Stimulated activated CD8-positive, alpha-beta memory T cell treated with anti-CD3 and anti-CD28 coated beads, Interleukin-15, amount 100 ng/mL, for 4 hours (primary cell): ENCODE measurements at places on chromosomes 13 and 19.

GRCh38 chr13:31267126-31267784 is 67.5 kb downstream of the B3GLCT start:
- DNase-seq = no peak

DNA sequence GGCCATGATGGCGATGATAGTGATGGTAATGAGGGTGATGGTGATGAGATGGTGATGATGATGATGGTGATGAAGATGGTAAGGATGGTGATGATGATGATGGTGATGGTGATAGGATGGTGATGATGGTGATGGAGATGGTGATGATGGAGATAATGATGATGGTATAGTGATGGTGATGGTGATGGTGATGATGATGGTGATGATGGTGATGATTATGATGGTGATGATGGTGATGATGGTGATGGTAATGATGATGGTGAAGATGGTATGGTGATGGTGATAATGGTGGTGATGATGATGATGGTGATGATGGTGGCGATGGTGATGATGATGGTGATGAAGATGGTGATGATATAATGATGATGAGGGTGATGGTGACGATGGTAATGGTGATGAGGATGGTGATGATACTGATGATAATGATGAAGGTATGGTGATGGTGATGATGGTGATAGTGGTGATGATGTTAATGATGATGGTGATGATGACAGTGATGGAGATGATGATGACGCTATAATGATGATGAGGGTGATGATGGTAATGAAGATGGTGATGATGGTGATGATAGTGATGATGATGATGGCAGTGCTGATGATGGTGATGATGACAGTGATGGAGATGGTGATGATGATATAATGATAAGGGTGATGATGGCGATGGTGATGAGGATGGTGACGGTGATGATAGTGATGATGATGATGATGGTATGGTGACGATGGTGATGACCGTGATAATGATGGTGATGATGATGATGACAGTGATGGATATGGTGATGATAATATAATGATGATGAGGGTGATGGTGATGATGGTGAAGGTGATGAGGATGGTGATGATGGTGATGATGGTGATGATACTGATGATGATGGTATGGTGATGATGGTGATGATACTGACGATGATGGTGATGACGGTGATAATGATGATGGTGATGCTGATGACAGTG is 37.5 kb downstream of the ZNF557 start:
- DNase-seq = no peak

- no peak for DNase-seq
Measured at GRCh38 chr13:71864986-71865873, 1.8 kb downstream of the DACH1 start.

DNA sequence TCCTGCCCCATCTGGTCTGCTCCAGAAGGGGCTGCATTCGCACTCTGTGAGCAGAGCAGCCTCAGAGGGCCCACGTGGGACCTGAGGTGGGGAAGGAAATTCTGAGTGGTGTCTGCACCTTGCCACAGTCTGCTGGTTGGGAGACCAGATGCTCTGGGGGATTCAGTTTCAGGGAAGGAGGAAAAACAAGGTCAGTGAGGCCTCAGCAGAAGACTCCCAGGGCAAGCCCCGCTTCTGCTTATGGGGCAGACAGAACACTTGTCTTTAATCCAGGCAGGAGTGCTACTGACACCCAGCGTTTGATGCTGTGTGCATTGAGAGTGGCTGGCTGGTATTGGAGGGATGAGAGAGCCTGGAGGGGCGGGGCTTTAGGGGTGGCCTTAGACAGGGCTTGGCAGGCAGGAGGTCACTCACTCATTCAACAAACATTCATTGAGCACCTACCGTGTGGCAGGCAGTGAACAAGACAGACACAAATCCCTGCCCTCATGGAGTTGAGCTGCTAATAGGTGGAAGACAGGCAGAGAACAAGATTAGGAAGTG is 4.9 kb upstream of the CLEC17A start:
- no peak for DNase-seq

- DNase-seq = no peak
Measured at GRCh38 chr13:32910530-32910929, 105.7 kb upstream of the KL start.

GRCh38 chr13:23567906-23568460 is 2.2 kb upstream of the TNFRSF19 start:
- no peak for DNase-seq

DNA sequence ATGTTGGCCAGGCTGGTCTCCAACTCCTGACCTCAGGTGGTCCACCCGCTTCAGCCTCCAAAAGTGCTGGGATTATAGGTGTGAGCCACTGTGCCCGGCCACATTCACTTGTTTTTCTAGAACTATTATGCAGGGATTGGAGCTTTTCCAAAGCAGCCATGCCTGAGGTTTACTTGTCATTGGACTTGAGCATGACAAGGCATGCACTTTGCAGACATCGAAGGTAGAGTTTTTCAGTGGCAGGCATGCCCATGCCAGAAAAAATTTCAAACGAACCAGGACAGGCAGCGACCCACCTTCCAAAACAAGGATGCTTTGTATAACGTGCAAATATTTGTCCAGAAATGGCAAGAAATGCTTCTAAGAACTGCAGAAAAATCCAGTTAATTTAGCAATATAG is 17.7 kb downstream of the PNMA8A start:
- DNase-seq = no peak

GRCh38 chr19:292281-292884 is 1.2 kb upstream of the PLPP2 start:
- no peak for DNase-seq

GRCh38 chr19:656751-657559 is 6.1 kb downstream of the RNF126 start:
- no peak for DNase-seq

DNA sequence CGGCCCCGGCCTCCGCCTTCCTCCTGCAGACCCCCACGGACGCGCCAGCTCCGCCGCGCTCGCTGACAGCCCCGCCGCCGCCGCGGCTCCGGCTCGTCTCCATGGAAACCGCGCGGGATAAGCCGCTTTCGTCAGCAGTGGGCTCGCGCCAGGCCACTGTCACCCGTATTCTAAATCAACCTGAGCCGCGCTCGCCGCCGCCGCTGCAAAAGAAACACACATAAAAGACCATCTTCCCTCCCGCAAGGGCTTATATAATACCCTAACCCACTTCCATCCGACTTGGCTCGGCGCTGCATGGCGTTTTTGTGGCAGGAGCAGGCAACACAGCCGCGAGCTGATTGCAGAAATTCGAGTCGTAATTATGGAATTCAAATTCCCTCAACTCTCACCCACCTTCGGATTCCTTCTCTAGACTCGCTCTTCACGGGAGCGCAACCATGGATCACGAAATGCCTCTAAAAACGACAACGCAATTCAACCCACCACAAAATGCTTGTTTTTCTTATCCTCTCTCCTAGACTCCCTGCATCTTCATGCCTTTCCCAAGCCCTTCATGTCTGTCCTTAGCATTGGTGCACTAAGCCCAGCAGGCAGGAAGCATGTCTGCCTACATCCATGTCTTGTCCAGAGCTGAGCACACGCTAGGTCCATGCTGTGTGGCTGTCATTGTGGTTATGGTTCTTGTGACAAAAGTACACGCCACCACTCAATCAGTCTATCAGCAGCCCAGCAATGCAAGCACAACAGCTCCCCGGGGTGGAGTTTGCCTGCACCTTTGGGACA is at the start of gene AMER2:
AMER2 (minus strand) TSS at position 772 of the 786 bp plus-strand sequence; CDS start at position 103, 669 bp downstream.
- DNase-seq = no peak

DNA sequence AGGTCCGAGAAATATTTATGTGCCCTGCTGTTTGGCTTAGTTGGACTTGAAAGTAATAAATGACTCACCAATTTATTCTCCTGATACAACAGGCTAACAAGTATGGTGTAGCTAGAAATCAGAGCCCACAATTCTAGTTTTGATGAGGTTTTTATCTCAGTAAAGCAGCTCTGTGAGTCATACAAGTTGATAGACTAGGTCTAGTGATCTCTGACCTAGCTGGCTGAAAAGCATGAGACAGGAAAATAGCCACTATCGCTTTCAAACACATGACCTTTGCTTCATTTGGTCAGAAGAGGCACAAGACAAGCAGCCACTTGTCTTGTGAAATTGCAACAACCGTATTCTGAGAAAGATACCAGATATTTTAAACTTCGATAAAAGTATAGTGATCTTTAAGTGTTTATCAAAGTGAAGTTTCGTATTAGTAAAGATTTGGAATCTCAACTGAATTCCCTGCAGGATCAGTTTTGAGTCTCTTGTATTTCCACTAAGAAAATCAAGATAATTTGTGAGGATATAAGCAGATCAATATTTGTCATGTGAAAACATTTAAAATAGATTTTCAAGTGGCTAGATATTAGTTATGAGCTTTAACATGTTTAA is 126.7 kb downstream of the MAB21L1 start:
- no peak for DNase-seq

DNA sequence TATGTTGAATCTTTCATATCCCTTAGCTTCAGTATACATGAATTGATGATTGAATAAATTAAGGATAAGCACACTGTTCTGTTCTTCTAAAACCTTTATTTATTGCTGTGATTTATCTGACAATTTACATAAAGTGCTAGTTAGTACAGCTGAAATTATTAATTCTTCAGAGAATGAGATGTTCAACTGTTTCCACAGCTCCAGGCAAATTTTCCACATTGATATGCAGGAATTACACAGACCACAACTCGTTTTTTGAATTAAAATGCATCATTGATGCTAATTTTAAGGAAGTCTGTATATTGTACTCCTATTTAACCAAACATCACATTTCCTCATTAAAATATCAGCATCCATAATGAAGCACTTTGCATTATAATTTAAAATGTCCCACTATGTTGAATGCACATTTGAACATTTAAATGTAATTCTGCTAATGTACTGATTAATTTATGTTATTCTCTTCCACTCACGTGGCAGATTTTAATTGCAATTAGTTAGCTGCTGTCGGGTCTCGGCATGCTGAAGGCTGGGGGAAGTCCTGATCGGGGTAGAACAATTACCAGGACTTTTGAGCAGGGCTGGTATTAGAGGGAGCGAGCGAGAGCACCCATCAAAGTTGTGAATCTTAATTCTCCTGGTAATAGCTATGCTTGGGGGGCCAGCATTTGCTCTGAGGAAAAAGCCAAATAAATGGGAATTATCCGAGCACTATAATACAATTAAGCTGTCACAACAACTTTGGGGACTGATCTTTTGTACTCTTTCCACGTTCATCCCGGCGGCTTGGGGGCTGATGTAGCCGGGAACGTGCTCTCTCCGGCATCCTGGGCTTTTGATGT is 136.7 kb upstream of the TMTC4 start:
- no peak for DNase-seq

DNA sequence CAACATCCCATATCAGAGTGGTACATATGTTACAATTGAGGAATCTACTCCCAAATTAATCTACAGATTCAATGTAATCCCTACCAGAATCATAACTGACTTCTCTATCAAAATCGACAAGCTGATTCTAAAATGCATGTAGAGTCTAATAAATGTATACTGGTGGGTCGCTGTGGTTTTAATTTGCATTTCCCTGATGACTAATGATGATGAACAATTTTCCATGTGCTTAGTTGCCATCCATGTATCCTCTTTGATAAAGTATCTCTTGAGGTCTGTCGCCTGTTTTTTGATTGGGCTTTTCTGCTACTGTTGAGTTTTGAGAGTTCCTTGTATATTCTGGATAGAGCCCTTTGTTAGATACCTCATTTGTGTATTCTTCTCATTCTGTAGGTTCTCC is 43.8 kb downstream of the KLF12 start:
- DNase-seq = no peak

DNA sequence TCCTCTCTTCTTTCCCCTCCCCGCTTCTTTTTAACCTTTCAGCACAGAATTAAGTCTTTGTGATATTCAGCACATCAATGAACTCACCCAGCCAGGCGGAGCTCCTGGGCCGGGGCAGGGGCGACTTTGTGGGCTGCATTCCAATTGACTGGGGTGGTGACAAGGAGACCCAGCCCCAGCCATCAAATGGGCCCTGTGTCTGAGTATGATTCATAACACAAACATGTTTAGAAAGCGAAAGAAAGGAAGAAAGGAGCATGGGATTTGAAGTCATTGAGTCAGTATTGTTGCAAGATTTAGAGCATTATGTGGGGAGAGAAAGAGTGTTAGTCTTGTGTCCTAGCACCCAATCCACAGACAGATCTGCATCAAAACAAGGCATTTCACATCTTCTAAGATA is 185.3 kb downstream of the LHFPL6 start:
- no peak for DNase-seq

DNA sequence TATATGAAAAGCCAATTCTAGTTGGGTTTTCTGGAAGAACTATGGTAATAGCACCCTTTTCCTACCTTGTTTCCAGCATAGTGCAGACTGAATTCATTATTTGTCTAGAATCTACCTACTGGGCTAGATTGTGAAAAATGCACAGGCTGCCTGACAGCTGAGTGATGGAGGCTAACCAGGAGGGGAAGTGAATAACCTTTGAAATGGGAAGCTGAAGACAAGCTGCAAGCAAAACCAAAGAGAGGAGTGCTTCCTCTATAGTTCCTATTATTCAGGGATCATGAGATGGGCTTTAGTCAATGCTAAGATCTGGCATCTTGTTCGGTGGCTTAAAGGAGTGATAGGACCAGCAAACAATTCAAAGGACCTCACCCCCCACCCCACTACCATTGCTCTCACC is 26.9 kb downstream of the MZT1 start:
- no peak for DNase-seq

GRCh38 chr13:77507931-77508776 is 27.4 kb upstream of the SCEL start:
- no peak for DNase-seq

GRCh38 chr13:32019612-32020233 is 11.9 kb upstream of the FRY start:
- DNase-seq = no peak

GRCh38 chr13:112912726-112913440 is 56.1 kb upstream of the MCF2L start:
- no peak for DNase-seq

DNA sequence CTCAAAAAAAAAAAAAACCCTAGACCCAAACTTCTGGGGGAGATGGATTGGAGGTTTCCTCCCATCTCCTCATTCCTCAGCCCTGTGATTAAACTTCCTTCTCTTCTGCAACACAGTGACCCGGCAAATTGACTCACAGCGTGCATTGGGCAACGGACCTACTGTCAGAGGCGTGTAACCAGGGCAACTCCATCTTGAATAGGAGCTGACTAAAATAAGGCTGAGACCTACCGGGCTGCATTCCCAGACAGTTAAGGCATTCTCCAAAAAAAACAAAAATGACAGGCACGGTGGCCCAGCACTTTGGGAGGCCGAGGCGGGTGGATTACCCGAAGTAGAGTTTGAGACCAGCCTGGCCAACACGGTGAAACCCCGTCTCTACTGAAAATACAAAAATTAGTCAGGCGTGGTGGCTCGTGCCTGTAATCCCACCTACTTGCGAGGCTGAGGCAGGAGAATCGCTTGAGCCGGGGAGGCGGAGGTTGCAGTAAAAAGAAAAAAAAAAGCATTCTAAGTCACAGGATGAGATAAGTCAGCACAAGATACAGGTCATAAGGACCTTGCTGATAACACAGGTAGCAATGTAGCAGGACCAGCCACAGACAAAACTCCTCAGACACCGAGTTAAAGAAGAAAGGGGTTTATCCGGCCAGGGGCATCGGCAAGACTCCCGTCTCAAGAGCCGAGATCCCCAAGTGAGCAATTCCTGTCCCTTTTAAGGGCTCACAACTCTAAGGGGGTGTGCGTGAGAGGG is 5.4 kb upstream of the NLRP7 start:
- no peak for DNase-seq

GRCh38 chr19:30036154-30037129 is 94.4 kb downstream of the URI1 start:
- DNase-seq = no peak
